ENCODE measurements at places on chromosomes 16 and 17.
A peak's percentile ranks its signal among the peaks of the same experiment; 100 is the strongest.

- DNase-seq, result no peak
Measured at GRCh38 chr17:49549691-49550678, 25.7 kb upstream of the NXPH3 start.

DNA sequence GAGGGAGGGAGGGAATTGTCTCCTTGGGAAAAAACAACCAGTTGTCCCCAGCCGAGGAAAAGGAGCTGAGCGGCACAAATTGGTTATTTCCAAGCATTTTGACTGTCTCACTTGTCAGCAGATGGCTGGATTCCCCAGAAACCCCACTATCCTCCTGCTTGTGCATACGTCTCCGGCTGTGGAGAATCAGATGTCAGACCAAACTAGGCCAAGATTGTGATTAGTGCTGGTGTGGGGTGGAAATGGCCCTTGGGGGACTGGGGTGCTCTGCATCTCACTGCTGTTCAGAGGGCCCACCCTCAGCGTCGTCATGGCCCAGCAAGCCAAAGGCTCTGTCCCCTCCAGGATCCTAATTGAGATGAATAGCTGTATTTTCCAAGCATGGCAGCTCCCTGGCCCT is 131.7 kb upstream of the HSBP1 start:
- DNase-seq, result no peak

GRCh38 chr16:626787-627453 is 3.9 kb upstream of the WFIKKN1 start:
- DNase-seq, result no peak

DNA sequence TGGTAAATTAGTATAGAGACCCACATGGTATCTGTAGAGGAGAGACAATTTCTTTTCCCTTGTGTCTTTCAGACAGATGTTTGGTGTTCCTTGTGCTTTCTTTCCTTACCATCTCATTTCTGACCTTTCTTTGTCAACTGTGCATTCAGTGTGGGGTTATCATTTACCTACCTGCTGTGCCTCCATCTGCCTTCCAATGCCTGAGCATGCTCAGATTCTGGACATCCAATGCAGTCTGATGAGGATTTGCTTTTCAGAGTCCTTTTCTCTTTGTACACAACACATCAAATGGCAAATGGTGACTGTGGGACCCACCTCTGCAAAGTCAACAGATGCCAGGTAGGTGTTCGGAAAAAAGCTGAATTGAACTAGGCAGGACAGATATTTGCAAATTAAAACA is 364.8 kb downstream of the CA10 start:
- no peak for DNase-seq

GRCh38 chr16:82439678-82440293 is 187.0 kb upstream of the CDH13 start:
- DNase-seq, result peak; percentile 35

DNA sequence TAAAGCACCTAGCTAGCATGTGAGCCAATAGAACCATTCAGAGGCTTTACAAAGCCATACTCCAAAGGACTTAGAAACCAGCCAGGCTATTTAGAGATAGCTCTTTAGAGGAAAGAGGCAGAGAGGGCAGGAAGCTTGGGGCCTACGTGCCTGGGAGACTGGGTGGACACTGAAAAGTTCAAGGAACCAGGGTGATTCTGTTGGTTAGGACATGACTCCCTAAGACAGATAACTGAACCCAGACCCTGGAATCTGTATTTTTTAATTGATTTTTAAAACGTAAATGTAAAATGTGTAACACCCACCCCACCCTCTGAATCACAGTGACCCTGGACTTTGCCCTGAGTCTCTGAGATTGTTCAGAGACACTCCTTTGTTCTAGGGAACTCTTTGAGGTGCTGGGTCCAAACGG is 16.1 kb upstream of the GNA13 start:
- no peak for DNase-seq

- DNase-seq, result no peak
Measured at GRCh38 chr17:81251094-81251708, 12.1 kb downstream of the NDUFAF8 start.

DNA sequence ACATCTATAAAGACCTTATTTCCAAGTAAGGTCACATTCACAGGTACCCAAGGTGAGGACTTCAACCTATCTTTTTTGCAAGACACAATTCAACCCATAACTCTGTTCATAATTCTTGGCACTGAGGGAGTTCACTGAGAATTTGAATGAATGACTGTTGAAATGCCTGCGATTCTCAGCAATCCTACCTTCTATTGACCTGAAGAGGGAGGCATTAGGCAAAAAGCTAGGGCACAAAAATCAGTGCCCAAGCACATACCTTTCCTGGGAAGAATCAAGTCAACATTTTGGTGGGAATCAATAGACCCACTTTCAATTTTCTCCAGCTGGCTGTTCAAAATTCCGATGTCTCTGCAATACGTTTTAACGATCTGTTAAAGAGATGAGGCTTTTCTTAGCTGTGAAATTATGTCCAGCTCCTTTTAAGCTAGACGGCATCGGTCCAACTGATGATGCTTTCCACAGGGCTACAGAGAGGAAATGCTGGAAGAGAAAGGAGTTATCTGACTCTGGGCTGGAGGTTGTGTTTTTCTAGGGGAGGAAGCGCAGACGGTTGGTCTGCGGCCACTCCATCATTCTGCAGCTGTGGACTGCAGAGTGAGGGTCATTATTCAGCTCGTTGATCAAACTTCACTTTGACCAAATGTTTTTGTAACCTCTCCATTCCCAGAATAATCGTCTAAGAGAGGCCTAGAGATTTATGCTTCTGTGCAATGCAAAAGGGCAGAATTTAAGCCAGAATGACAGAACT is 25.2 kb downstream of the BCO1 start:
- DNase-seq, result no peak

DNA sequence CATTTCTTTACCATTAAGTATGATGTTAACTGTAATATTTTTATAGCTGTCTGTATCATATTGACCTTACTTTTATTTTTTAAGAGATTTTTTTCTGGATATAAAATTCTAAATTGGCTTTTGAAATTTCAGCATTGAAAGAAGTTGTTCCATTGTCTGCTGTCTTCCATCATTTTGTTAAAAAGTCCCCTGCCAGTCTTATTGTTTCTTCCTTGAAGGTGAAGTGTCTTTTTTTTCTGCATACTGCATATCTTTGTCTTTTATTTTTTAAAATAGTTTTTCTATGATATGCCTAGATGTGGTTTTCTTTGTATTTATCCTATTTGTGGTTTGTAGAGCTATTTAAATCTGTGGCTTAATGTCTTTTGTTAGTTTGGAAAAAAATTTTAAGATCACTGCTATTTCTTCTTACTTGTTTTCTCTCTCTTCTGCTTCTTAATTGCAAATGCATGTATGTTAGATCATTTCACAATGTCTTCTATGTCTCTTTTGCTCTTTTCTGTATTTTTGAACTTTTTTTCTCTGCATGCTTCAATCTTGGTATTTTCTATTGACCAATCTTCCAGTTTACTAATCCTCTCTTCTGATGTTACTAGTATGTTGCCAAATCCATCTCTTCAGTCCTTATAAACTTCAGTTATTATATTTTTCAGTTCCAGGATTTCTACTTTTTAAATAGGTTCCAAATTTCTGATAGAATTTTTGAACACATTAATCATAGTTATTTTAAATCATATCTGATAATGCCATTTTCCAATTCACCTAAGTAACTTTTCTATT is 20.2 kb downstream of the IL21R start:
- no peak for DNase-seq

GRCh38 chr16:76653390-76654026 is 376.3 kb downstream of the CNTNAP4 start:
- peak; percentile 81 for DNase-seq

- no peak for DNase-seq
Measured at GRCh38 chr17:78279360-78279990, 48.0 kb downstream of the TMEM235 start.

DNA sequence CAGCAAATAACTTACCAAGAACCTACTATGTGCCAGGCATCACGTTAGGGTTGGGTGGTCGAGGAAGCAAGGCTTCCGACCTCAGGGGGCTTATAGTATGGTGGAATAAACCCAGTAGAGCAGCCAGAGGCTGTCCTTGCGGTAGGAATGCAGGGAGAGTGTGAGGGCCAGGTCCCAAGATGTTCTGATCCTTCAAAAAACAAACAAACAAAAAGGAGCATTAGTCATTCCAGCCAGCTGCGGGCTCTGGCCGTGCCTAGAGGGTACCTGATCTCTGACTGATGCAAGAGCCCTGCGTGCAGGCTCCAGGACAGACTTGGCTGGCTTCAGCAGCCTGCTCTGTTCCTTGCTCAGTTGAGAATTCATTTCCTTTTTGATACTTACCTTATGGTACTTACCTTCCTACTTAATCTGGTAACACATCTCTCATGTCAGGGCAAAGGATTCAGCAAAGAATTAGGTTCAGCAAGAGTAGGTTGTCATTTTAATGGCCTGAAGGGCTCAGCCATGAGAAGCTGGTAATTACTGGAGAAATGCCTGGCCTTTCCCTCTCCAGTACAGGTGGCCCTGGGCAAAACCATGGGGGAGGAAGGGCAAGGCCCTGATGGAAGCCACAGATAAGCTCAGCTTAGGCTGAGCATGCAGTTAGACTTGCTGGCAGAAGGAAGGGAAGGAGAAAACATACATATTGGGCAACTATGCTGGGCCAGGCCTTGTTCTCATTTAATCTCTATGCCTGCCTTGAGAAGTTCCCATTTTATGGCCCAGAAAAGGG is 18.4 kb downstream of the CYB5D2 start:
- DNase-seq, result no peak

DNA sequence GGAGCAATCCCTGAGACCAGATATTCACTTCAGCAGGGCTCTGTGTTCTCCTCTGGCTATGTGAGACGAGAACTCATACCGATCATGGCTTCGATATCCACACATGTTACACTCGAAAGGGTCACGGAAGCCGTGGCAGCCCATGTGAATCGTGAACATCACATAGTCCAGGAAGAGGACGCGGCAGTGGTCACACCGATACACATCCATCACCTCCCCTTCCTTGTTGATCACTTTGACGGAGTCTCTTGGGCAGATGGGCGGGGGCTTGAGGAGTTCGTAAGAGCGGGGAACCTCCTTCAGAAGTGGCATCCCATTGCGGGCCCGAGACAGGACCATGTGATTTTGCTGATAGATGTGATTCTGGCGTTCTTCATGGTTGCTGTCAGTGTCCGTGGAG is 28.0 kb downstream of the GRB7 start:
- no peak for DNase-seq

DNA sequence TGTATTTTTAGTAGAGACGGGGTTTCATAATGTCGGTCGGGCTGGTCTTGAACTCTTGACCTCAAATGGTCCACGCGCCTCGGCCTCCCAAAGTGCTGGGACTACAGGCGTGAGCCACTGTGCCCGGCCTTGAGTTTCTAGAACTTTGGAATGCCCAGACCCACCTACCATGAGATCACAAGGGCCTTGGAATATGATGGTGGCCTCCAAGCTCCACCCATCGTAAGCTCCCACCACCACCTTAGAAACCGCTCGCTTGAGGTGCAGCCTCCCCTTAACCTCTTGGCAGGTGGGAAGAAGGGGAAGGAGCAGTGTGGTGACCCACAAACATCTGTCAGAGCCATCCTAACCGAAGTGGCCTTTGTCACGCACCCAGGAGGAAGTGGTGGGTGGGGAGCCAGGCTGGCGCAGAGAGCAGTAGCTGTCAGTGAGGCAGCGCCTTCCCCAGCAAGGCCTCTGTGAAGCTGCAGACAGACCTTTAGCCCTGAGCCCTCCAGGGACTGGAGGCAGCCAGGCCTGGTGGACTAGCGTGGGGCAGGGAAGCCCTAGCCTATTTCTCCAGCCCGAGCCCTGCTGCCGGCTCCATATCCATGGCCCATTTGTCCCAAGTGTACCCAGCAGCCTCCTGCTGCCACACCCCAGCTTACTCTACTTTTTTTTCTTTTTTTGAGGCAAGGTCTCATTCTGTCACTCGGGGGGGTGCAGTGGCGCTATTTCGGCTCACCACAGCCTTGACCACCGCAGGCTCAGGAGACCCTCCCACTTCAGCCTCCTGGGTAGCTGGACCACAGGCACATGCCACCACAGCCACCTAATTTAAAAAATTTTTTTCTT is 13.1 kb upstream of the SEPHS2 start:
- DNase-seq, result no peak

DNA sequence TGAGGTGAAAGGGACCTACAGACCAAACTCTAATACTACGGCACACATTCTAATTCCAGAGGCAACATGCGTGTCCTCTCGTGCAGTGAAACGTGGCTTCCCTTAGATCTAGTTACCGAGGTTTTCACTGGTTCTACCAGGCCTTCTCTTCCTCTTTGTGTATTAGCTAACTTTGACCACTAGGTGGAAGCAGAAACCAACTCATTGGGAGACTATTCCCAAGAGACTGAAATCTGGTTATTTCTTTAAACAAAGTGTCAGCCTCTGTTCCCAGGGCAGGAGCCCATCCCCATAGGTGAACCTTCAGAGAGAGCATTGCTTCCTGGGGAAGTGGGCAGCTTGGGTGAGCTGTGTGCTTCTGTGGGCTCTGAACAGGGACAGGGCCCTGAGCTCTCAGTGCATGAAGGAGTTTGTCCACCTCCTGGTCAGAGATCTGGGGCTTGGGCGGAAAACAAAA is 19.7 kb upstream of the RCVRN start:
- peak; percentile 83 for DNase-seq

DNA sequence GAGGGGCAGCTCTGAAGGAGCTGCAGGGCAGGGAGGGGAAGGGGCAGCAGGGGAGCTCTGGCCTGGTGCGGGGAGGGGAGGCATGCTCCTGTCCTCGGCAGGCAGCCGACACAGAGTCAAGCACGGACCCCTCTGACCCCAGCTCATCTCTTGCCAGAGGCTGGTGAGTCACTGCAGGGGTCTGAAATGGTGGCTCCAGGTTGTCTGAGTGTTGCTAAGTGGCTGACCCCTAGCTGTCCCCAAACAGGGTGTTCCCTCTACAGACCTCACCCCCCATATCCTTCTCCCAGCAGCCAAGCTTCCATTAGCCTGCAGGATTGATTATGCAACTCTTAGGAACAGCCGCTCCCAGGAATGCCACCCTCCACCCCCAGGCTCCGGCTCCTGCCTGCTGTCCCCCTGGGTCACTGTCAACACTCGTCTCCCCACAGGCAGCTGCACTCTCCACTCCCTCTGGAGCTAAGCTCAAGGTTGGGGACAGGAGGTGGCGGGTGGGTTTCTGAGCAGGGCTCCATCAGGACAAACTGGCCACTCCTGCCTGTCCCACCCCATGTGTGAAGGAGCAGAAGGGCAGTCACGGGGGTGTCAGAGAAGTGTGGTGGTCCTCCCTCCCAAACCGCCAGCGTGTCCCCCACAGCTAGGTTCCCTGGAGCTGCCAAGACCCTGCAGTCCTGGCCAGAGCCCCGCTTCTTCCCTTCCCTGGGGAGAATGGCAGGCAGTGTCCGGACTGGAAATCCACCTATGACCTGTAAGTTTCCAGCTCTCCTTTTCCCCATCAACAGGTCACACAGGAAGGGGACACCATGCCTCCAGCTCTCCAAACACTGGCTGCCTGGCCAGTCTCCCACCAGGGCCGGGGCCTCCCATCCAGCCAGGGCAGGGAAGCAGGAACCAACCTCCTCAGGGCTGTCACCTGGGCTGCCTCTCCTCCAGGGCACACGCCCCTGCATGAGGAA is 1.0 kb downstream of the MYLK3 start:
- no peak for DNase-seq

DNA sequence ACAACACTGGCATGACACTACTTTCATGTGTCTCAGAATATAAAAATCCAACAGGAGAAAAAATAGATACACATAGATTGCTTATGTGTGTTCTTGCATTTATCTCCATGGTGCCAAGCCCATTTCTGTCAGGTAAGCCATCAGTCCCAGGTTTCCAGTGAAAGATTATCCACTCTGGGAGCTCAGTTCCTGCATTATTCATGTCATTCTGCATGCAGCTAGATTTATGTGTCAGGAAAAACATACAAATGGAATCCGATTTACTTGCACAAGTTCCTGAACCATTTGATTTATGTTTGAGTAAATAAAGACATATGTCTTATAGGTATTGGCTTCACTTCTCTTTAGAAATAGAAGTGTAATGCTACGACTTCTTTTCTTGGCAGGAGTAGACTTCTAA is 569.7 kb downstream of the KCNJ2 start:
- no peak for DNase-seq

All from neural progenitor cell (in vitro differentiated cells).